ENCODE measurements at places on chromosomes 1 and 21.
A peak's percentile ranks its signal among the peaks of the same experiment; 100 is the strongest.

GRCh38 chr1:245622332-245623014, 467.7 kb downstream of the KIF26B start:
- no peak for DNase-seq

DNA sequence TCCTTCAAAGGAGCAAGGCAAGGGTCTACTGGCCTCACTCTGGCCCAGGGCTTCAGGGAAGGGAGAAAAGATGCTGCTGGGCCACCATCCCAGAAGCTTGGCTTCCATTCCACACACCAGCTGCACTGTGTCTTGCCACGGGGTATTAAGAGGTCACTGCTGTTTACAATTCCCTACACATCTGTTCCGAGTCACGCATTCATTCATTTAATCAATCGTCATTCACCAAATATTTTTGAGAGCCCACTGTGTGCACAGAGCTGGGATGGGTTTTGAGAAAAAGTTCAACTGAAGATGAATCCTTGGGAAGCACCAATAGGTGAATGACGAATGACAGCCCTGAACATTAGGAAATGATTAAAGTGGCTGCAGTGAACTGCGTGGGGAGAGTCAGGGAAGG, 101.7 kb downstream of the NAV1 start:
- DNase-seq, result peak; percentile 87

- DNase-seq, result no peak
Measured at GRCh38 chr21:16406355-16406754, 676.6 kb downstream of the USP25 start.

DNA sequence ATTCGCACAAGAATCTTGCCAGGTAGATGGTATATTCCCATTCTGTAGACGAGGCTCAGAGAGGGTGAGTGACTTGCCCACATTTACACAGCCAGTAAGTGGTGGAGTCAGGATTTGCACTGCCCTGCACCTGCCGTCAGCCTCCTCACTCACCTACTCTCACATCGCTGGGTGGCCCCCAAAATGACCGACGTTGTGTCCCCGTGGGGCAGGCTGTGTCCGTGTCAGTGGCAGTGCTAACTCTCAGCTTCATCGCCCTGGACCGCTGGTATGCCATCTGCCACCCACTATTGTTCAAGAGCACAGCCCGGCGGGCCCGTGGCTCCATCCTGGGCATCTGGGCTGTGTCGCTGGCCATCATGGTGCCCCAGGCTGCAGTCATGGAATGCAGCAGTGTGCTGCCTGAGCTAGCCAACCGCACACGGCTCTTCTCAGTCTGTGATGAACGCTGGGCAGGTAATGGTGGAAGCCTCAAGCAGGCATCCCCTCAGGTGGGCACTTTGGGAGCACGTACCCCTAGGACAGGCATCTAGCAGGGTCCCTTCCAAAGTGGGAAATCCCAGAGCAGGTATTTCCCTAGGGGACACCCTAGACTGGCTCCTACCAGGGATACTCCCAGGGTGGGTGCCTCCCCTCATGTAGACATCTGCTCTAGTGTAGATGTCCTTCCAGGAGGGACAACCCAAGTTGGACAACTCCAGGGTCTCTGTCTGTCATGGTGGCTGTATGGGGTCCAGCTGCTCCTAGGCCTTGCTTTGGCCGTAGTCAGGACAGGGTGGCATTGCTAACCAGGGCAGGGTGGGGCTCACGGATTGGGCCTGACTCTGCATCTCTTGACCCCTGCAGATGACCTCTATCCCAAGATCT, 3.4 kb downstream of the HCRTR1 start:
- DNase-seq, result no peak

GRCh38 chr1:40064797-40065499, 24.4 kb downstream of the CAP1 start:
- DNase-seq, result no peak

DNA sequence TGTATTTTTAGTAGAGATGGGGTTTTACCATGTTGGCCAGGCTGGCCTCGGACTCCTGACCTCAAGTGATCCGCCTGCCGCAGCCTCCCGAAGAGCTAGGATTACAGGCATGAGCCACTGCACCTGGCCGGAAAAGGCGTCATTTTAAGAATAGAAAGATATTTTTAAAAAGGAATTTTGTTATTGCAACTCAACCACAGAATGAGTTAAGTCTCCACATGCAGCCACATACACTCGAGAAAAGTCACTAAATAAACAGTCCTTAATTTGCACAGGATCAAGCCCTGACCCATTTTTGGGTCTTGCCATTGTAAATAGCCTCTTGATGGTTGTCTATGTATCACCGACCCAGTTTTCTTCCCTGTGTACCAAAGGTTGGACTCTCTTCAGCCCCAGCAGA, 85.5 kb downstream of the FBXO2 start:
- DNase-seq, result no peak

DNA sequence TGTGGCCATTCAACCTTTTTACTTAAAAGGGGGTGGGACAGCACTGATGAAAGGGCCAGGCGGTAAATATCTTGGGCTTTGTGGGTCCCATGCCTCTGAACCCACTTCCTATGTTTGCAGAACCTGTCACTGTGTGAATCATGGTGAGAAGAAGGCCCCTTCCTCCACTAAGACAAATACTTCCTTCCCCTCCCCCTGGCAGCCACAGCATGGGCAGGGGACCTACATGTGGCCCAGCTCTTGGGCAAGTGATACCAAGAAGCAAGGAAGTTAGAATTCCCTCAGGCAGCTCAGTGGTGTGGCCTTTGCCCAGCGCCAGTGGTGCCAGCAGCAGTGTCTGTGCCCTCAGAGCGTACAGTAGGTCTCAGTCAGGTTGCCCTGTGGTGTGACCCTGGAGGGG, 168.6 kb downstream of the TRIM33 start:
- DNase-seq, result no peak

DNA sequence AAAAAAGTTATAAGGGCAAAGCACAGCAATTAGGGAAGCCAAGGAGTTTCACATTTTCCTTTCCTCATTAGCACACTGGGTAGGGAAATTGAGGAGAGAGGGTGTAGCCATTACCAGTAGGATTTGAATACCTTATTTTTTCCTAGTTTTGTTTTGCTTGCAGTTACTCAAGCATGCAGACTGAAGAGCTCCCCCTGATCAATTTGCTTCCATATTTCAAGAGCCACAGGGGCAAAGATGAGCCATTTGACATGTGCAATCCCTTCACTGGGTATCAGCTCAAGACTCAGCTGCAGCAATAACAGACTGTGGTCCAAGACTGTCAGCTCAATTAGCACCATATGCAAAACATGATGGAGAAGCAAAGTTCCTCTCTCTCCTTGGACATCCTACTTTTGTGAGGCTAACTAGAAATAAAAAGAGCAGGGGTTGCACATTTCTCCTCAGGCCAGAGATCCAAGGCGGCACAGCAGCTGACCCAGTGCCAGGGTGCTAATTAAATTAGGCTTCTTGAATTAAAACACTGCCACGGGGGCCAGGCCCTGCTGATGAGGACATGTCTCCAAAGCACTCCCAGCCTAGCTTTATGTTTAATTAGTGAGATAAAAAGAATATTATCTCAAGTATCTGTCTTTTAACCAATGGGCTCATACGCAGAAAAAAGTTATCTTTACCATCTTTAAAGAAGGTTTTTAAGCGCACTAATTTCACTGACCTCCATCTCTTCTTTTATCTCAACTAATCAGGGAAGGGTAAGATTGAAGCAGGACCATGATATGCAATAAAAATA, 36.7 kb upstream of the LRRC53 start:
- no peak for DNase-seq

DNA sequence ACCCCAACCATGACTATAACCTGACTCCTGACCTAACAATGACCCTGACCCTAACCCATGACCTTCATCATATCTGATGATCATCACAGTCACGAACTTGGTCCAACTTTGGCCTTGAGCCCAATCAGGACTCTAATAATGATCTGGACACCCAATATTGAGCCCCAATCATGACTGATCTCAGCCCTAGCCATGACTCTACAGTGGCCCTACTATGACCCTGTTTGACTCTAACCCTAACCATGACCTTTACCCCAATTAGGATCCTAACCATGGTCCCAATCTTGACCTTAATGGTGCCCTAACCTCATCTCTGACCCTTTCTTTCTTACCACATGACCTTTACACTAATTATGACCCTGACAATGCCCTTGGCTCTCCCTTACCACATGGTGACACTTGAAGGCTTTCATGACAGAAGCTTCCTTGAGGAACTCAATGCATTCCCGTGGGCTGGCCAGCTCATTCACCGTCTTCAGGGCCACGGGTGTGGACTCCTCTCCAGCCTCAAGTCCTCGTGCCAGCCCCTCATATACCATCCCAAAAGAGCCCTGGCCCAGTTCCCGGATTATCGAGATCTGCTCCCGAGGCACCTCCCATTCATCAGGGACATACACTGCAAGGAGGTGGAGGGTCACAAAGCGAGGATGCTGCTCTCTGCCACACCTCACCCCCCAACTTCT, 16.2 kb downstream of the INSRR start:
- no peak for DNase-seq

DNA sequence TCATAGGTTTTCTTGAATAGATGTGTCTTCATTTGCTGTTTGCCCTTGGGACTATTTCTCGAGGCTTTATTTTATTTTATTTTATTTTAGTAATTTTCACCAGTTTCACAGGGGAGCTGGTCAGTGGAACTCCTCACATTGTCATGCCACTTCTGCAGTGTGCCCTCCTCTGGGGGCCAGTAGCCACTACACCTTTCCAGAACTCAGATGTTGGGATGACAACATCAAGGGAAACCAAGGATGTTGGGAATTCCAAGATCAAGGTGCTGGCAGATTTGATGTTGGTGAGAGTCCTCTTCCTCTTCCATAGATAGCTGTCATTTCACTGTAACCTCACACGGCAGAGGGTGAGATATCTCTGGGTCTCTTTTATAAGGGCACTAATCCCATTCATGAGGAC, 35.5 kb downstream of the SLC26A9 start:
- DNase-seq, result no peak

DNA sequence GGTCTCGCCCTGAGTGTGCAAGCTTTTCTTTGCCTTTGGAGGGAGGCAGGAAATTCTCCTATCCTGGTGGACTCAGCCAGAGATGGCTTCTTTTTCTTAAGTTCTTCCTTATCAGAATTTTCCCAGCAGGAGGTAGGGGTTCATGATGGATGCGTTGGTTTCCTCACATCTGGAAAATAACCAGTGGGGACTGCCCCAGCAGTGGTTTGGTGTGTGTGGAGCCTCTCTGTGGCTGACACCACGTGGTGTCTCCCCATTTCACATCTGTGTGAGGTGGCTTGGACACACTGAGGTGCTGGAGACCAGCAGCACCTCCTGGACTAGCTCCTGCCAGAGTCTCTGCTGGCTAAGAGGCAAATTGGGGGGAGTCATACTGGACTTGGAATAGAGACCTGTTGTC, 32.6 kb downstream of the B3GALT5 start:
- no peak for DNase-seq

- DNase-seq, result no peak
Measured at GRCh38 chr1:214552174-214552608, 789 bp upstream of the PTPN14 start.

GRCh38 chr21:37758982-37759381, 157.3 kb downstream of the KCNJ6 start:
- peak; percentile 13 for DNase-seq

- DNase-seq, result no peak
Measured at GRCh38 chr21:37623183-37623582, 256.6 kb downstream of the DYRK1A start.

- DNase-seq, result no peak
Measured at GRCh38 chr1:152801333-152801732, 4.8 kb downstream of the LCE1D start.

DNA sequence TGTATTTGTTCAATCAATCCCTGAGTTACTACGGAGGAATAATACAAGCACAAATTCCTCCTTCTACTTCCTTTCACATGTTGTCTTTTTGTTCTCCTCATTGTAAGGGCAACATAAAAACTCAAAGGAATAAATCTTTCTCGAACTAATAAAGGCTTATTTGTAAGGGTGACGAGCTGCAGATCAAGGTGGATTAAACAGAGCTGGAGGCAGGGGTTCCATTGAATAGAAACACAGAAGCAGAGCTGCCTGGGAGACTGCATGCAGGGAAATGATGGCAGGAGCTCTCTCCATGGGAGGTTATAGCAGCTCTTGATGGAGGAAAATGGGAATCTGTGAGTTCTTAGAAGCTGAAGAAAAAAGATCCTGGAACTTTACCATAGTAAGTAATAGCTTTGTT, 160.2 kb downstream of the CYYR1 start:
- DNase-seq, result no peak

DNA sequence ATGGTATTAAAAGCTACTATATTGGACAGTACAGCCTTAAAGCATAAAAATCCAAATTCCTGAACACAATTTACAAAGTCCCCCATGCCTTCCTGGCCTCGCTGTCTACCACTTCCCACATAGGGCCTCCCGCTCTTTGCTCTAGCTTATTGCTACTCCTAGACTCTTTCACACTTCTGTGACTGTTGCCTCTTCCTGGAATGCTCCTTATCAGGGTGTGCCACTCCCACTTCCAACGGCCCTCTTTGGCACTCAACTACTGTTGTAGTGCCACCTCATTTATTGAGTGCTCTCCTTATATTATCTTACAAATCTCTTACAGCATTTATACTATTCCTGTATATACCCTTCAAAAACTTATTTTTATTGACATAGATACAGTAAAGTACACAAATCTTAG, 4.8 kb downstream of the SARS1 start:
- DNase-seq, result no peak

DNA sequence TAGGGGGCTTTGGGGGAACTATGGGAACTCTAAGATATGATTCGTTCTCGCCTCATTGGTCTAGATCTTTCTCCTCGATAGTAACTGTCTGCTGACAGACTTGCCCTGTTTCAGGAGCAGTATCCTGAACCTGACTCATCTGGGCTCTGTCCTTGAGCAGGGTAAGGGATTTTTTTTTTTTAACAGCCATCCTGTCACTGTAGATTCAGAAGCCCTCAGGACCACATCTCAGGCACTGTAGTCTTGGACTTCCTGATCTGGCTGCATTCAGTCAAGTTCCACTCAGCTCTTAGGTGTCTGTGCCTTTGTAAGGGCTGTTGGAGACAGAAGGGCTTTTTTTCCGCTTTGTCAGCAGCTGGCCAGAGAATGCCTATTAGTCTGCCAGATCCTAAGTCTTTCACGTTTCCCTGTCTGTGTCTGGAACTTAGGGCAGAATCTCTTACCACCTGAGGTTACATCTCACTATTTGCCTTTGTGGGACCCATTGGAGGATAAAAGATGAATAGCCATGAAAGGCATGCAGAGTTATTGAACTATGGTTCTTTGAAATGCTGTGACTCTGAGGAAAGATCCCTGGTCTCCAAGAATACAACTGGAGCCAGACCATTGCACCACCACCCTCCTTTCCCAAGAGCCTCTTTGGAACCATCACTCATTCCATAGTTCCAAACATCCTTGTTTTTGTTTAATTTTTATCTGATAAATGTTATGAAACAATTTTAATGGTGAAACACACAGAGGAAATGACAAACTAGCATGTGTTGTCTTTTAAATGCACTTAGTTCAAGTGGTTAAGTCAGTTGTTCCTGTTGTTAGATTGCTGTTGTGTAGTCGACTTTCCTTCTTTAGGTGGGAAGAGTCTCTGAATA, 49.7 kb upstream of the MACF1 start:
- peak; percentile 71 for DNase-seq

DNA sequence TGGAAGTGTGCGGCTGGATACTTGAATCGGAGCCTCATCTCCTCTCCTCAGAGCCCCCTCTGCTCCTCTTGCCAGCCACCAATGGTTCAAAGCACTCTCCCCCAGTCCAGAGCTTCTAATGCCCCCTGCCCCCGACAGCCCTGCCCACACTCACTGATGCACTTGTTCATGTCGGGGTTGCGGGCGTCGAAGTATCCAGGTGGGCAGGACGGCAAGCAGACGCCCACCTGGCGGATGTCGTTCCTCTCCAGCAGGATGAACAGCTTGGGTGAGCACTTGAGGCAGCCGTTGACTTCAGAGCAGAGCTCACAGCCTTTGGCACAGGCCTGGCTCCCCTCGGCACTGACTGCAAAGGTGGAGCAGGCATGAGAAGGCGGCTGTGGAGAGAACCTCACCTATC, 18.4 kb downstream of the RSPO1 start:
- DNase-seq, result no peak

Measured in AG04450 (cell line).